ENCODE measurements at places on chromosomes 16 and 17.

DNA sequence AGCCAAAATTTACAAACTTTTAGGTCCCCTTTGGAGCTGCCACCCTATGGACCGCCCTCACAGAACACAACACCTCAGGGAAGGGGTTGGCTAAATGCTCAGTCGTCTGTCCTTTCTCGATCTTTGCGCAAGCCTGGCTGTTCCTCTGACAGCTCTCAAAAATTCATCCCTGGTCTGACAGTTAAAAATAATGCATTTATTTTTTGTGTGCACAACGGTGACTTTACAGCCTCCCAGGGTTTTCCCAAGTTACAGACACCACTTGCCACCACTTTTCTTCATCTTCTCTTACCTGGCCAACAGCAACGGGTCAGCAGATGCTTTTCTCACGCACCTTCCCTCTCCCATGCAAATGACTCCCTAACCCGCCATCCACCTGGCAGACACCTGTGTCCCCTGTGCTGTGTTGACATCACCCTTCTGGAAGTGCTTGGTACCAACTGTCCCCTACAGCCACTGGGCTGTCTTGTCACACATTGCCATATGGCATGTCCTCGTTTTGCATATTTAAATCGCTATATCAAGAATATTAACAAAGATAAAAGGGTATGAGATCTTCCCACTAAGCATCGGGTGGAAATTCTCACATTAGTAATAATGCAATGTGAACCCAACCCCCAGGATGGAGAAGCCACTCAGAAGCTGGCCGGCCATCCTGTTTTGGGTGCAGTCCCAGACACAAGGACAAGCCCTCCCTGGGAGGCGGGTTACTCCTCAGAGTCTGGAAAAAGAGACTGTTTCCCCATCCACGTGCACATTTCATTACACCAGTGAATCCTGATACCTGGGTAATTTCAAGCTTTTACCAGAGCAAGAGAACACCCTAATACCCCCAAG, 187.0 kb downstream of the ZFHX3 start:
- DNase-seq, result no peak

DNA sequence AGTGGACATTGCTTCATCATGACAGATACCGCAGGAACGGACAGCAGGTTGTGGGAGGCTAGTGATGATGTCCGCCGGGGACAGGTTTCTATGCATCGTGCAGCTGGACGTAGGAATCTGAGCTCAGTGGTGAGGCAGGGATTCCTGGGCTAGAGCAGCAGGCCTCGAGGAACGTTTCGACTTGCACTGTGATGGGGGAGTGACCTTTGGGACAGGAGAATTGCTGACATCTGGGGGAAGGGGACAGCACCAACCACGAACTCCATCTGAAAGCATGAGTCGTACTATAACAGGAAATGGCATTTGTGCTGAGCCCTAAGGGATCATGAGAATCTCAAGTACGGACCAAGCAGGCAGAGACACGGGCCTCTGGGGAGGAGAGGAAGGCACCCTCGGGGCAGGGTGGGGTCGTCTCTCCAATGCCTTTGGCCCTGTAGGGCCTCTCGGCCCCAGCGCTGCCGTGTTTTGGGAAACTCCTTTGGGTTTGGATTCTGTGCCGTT, 65.8 kb upstream of the ENDOV start:
- no peak for DNase-seq

DNA sequence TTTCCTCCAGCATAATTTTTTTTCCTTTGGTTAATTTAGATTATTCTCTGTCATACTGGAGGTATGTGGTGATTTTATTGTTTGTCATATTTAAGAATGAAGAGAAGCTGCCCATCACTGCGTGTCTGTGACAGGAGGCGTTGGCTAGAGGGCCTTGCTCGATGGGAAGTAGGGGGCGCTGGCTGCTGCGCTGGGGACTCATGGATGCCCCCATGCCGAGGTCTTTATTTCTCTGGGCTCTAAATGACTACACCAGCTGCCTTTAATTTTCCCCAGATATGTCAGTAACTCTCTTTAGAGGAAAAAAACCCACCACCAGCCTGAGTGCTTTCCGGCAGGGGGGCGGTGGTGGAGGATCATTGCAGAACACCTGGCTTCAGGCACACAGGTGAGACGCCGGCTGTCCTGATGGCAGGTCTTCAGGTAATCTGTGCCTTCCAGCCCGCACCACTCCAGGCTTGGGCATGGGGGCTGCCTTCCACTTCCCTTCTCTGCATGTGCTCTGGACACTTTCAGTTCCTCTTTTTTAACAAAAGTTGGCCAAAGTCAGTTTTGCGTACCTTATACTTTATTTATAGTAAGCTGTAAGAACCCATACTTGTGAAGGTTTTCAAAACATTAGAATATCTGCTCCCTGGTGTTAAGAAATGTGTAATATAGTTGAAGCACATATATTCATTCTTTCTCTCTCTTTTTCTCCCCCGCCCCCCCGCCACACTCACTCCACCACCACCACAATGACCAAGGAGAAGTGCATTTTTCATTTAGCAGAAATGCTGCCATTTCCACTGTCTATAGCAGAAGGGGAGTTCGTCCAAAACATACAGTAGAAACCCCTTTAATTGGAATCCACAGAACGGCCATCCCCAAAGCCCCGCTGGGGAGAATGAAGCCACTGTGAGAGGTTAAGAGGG, 192.7 kb downstream of the RPTOR start:
- DNase-seq, result no peak

- no peak for DNase-seq
Observed at GRCh38 chr17:78953356-78954350, 26.1 kb downstream of the LGALS3BP start.

DNA sequence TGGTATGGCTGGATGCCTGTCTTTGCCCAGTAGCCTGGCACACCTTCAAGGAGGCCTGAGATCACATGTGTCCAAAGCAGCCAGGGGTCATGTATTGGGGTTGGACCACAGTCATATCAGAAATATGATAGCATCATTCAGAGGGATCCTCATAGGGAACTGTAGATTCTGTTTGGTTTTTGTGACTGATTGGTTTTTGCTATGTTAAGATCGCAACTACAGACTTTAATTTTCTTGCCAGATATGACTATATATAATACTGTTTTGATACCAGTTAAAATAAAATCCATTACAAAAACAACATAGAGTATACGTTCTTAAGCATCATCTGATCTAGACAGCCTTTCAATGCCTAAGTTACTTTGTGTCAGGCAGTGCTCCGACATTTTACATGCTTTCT, 11.8 kb upstream of the SMPD3 start:
- DNase-seq, result no peak

GRCh38 chr17:62745806-62746205, 62.3 kb downstream of the MARCHF10 start:
- DNase-seq, result no peak

GRCh38 chr17:9696279-9697044, 51.1 kb downstream of the USP43 start:
- DNase-seq, result no peak

DNA sequence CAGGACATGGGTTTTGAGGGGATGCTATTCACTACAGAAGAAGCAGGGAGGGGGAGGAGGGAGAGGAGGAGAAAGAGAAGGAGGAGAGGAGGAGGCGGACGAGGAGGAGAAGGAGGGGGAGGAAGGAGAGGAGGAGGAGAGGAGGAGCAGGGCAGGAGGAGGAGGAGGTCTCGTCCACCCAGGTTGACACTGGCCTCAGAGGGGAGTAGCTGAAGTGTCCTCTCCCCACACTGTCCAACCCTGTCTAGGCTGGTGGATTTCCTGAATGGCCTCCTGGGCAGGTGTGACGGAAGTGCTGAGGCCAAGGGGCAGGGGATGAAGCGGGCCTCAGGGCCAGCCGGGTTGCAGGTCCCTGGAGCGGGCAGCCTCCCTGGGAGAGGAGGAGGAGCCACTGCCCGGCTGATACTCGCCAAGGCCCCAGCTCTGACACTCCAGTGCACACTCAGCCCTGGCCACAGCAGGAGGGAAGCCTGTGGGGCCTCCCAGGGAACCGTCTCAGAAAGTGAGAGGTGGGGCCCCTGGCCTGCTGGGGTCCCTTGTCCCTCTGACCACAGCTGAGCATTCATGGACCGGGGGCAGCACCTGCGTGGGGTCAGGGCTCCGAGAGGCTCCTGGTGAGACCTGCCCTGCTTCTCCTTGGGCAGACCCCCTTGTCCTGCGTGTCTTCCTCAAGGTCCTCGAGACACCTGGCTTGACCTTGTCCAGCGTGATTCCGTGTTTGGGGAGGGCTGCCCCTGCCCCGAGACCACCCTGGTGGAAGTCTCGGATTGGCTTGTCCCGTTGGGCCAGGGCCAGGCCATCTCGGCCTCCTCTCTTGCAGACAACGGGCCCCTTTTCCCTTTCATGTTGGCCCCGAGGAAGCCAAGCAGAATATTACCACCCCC, 200.6 kb upstream of the CIBAR2 start:
- no peak for DNase-seq

DNA sequence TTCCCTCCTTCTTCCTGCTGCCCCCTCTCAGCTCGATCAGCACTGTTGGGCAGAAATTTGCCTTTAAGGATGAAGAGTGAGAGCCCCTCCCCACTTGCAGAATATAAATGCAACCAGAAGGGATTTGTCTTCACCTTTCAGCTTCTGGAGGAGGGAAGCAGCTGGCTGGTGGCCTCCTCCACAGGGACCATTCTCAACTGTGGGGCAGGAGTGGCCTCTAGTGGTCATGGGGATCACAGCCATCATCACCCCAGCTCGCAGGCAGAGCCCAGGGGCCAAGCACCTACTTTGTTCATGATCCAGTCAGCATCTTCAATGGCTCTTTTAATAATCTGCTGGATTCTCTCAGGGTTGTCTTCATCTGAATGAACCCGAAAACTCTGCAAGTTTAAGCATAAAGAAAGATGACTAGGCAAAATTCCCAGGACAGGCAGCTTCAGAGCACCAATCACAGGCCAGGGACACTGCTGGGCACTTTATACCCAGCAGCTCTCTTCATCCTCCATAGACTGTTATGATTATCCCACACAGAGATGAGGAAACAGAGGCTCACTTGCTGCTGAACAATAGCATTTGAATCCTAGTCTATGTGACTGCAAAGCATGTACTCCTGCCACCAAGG, 13.1 kb downstream of the LYRM9 start:
- peak; percentile 31 for DNase-seq

Data from stimulated activated CD8-positive, alpha-beta memory T cell treated with anti-CD3 and anti-CD28 coated beads, Interleukin-7, amount 100 ng/mL, for 48 hours (primary cell).